ENCODE measurements at places on chromosomes 5 and 9.
A peak's percentile ranks its signal among the peaks of the same experiment; 100 is the strongest.

- no peak for DNase-seq
Measured at GRCh38 chr5:1910861-1911772, 28.4 kb upstream of the IRX4 start.

DNA sequence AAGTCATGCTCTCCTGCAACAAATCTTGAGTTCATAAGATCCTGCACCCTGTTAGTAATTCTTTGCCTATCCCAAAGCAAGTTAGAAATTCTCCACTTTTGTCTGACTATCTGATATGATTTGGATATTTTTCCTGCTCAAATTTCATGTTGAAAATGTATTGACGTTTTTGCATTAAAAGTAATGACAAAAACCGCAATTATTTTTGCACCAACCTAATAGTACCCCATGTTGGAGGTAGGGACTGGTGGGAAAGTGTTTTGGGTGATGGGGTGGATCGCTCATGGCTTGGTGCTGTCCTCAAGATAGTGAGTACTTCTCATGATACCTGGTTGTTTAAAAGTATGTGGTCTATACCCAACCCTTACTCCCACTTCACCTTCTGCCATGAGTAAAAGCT is 713.4 kb downstream of the CDH18 start:
- DNase-seq = no peak

- no peak for DNase-seq
Measured at GRCh38 chr5:10645671-10646070, 81.8 kb downstream of the ANKRD33B start.

- DNase-seq = no peak
Measured at GRCh38 chr5:175837171-175837699, 34.1 kb upstream of the CPLX2 start.

- no peak for DNase-seq
Measured at GRCh38 chr9:132982458-132982857, 4.0 kb downstream of the GFI1B start.

- DNase-seq = no peak
Measured at GRCh38 chr5:147426640-147427327, 83.1 kb downstream of the DPYSL3 start.

DNA sequence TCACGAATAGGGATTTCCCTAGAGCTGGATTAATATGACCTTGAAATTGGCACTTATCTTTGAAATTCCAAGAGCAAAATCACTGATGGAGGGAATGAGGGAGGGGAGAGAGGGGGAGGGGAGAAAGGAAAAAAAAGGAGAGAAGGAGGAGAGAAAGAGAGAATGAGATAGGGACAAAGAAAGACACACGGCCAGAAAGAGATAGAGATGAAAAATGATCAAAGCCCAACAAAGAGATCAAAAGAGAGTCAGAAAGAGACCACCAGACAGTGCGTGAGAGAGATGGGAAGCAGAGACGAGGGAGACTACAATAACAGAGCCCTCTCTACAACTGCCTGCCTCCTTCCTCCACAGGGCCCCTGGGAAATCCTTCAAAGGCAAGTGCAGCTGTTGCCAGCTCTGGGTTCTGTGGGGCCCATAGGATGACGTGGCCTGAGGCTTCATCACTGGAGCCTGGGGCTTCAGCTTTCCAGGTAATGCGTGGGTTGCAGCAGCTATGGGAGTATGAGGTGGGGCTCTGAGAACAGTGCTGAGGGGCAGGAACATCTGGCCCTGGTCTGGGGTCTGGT is 58.3 kb upstream of the SHB start:
- no peak for DNase-seq

DNA sequence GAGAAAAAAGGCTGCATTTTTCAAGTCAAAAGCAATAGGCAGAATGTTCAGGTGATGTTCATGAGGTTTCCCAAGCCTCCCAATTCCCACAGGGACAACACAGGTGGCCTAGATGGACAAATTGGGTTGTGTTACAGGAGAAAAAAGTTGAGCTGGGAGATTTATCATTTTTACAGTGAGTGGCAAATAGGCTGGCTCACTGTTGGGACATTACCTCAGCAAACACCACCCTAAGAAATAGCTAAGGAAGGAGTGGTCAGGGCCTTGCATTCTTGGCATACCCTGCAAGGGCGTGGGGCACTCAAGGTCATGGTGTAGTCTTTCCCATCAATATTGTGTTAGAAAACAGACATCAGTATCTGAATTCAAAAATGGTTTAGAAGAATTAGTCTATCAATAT is 23.3 kb upstream of the CPLANE1 start:
- DNase-seq = peak; percentile 46

GRCh38 chr9:89366711-89367110 is 48.4 kb downstream of the SECISBP2 start:
- no peak for DNase-seq

DNA sequence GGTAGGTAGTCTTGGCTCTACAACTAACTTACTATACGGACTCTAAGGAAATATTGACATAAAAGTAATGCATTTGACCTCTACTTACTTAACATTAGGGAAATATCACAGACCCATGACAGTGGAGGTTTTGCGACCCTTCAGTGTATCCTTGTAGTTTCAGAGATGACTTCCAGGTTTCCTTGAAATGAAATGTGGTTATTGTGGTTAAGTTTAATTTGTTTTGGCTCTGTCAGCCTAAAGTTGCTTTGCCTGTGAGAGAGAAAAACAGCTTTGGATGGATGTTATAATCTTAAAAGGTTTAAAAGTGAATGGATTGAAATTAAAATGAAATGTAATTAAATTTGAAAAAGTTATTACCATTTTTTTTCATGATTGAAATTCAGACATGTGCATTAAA is 42.9 kb downstream of the LRRTM2 start:
- DNase-seq = no peak

DNA sequence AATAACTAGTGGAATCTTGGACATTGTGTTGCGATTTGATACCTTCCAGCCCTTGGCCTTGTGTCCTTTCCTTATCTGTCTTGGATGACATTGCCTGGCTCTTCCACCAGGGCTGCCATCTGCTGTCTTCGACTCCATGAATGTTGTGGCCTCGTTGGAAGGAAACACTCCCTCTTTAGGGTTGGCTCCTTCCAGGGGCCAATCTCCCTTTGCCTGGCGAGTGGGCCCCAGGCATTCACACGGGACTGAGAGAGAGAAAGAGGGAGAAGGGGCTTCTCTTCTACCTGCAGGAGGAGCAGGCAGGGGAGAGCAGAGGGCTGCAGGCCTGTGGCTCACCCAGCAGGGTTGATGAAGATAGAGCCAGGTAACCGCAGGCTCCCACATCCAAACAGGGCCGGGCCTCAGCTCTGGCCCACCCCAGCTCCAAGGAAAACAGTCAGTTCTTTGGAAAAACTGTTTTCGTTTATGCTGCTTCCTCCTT is 31.3 kb downstream of the FGF1 start:
- DNase-seq = no peak

DNA sequence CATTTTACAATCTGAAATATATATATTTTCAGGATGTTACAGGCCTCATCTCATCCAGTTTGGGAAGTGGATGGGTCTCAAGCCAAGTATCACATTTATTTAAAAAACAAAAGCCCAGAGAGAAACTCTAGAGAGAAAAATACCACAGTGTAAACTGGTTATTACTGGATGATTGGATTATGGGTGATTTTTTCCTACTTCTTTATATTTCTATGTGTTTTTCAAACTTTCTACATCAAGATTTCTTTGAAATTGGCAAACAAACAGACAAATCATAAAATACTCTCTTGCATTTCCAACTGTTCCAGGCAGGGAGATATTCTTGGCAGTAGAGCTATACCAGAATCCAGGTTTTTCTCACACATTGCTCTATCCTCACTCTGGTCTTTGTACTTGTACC is 116.0 kb upstream of the SMIM23 start:
- no peak for DNase-seq

GRCh38 chr5:65825408-65826328 is 100.7 kb upstream of the ERBIN start:
- no peak for DNase-seq

DNA sequence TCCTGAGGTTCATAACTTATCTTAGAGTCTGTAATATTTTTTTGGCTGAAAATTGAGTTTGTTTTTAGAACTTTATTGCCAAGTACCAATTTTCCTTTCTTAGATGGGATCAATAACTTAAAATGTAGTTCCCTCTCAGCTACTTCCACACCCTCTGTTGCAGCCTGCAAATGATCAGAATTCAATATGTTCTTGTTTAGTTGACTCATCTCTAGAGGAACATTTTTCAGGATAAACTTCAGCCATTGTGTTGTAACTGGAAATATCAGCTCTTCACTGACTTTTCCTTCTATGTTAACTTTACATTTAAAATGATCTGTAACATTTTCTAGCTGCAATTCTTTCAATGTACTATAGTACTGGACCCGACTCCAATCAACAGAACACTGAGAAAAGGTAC is 115.7 kb downstream of the ESM1 start:
- DNase-seq = no peak

GRCh38 chr5:156529892-156530291 is 202.9 kb downstream of the SGCD start:
- no peak for DNase-seq

GRCh38 chr9:21174671-21175070 is 8.2 kb upstream of the IFNA21 start:
- DNase-seq = no peak

DNA sequence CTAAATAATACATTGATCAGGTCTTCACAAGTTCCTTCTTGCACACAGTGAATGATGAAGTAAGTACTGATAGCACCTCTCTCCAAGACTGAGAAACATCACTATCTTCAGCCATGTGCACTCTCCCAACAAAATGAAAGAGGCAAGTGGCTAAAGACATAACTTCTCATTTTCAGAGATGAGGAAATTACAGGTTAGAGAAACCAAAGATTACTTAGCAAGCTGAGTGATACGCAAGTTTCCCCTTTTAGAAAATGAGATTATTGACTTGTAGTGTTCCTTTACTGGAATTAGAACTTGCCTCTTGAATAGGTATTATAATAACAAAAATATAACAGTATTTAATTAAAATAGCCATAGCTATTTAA is 21.6 kb downstream of the CEMIP2 start:
- no peak for DNase-seq

GRCh38 chr5:127909066-127909465 is 174.5 kb upstream of the SLC12A2 start:
- peak; percentile 50 for DNase-seq

DNA sequence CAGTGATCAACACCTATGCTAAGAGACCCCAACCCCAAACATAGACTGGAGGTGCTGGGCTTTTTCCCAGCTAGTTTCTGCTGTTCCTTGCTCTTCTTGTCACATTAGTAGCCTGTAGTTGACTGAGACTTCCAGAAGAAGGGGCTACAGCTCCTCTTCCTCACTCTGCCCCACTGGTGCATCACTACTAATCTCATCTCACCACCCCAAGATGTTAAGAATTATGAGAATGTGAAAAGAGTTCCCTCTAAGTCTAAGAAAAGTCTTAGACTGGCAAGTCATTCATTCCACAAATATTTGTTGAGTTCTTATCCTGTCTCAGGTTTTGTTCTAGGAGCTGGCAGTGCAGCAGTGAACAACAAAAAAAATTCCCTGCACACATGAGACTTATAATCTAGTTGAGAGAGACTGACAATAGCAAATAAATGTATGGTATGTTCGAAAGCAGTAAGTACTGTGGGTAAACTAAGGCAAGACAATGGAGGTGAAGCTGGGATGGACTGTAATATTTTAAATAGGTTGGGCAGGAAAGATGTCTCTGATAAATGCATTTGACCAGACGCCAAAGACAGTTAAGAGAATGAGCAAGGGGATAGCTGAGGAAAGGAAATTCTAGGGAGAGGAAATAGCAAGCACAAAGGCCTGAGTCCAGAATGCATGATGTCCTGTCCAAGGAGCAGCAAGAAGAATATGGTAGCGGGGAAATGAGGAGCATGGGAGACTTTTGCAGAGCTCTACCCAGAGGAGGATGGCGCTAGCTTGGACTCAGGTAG is 92.3 kb downstream of the PTCD2 start:
- peak; percentile 43 for DNase-seq

DNA sequence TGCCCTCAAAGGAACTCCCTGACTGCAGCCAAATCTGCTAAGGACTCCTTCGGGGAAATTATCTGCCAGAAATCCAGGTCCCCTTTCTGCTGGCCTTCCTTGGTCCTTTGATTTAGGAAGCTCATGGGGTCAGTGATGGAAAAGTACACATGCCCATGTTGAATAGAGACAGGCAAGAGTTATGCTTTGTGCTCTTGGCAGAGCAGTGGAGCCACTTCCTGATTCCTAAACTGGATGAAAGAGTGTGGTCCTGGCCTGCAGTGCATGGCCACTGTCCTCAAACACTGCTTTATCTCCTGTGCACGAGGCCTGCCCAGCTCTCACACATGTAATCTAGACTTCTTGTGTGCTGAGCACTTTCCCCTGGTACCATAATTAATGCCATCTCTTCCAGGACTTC is 2.0 kb upstream of the EBF1 start:
- DNase-seq = no peak

GRCh38 chr9:14525856-14526255 is 167.4 kb downstream of the ZDHHC21 start:
- no peak for DNase-seq

DNA sequence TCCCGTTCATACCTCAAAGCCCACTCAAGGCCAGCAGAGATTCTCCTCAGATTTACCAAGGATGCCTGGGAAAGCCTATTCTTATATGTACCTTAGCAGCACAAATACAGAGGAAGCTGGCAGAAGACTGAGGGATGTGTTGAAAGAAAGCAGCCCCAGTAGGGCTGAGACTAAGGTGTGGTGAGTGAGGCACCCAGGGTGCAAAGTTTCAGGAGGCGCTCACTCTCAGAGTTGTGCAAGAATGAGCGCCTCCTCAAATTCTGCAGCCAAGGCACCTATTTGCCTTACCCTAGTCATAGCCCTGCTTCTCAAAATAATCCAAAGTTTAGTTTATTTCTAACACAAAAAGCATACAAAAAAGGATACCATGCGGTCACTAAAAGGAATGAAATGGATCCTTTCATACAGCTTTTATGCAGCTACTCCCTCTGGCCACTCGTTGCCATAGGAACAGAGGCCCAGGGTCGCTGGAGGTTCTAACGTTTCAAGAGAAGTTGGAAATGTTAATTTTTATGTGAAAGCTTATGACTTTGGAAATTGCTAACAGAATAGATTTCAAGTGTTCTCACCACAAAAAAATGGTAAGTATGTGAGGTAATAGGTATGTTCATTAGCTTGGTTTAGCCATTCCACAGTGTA is 79.7 kb upstream of the SMIM23 start:
- DNase-seq = peak; percentile 24

GRCh38 chr5:62296998-62297397 is 9.0 kb upstream of the KIF2A start:
- no peak for DNase-seq

- no peak for DNase-seq
Measured at GRCh38 chr9:129520082-129520481, 100.8 kb downstream of the C9orf50 start.

All from SJSA1 (cell line).